ENCODE measurements at places on chromosomes 1 and 21. TPM values are rescaled to one million over a fixed set of nuclear protein-coding genes. Genes with fewer than 3 reads are reported as not detected.

CYP4A22 gene
- not detected for polyA plus RNA-seq

EXOC8 gene
- 16.9 TPM for polyA plus RNA-seq

MCOLN2 gene
- not detected for polyA plus RNA-seq

CASZ1 gene
- 0.14 TPM for polyA plus RNA-seq

CLEC20A gene
- 0.78 TPM for polyA plus RNA-seq

OXCT2 gene
- not detected for polyA plus RNA-seq

CFHR4 gene
- not detected for polyA plus RNA-seq

WNT4 gene
- polyA plus RNA-seq = 5.1 TPM

SYPL2 gene
- polyA plus RNA-seq = not detected

SPRR2E gene
- not detected for polyA plus RNA-seq

KLHDC8A gene
- polyA plus RNA-seq = 11.7 TPM

PRAMEF15 gene
- not detected for polyA plus RNA-seq

DNAH14 gene
- 9.6 TPM for polyA plus RNA-seq

TSSK3 gene
- polyA plus RNA-seq = not detected

OR2AK2 gene
- polyA plus RNA-seq = not detected

FHAD1 gene
- polyA plus RNA-seq = not detected

NTNG1 gene
- not detected for polyA plus RNA-seq

LENEP gene
- polyA plus RNA-seq = 3.9 TPM

PPM1J gene
- 1.7 TPM for polyA plus RNA-seq

RPS6KC1 gene
- 28.1 TPM for polyA plus RNA-seq

AMIGO1 gene
- polyA plus RNA-seq = 12.0 TPM

DCDC2B gene
- not detected for polyA plus RNA-seq

SYT14 gene
- 20.1 TPM for polyA plus RNA-seq

NUP210L gene
- polyA plus RNA-seq = 0.09 TPM

ZNF695 gene
- polyA plus RNA-seq = 8.0 TPM

RNF186 gene
- polyA plus RNA-seq = not detected

PLPPR5 gene
- 21.9 TPM for polyA plus RNA-seq

ADIPOR1 gene
- polyA plus RNA-seq = 69.6 TPM

FYB2 gene
- polyA plus RNA-seq = not detected

SH2D2A gene
- polyA plus RNA-seq = not detected

HAO2 gene
- polyA plus RNA-seq = not detected

S100A12 gene
- not detected for polyA plus RNA-seq

FLG2 gene
- not detected for polyA plus RNA-seq

CA14 gene
- 1.5 TPM for polyA plus RNA-seq

NEGR1 gene
- 47.4 TPM for polyA plus RNA-seq

KIRREL1 gene
- polyA plus RNA-seq = 15.7 TPM

COL9A2 gene
- 1.3 TPM for polyA plus RNA-seq
